ENCODE measurements at places on chromosomes 5 and 9.

DNA sequence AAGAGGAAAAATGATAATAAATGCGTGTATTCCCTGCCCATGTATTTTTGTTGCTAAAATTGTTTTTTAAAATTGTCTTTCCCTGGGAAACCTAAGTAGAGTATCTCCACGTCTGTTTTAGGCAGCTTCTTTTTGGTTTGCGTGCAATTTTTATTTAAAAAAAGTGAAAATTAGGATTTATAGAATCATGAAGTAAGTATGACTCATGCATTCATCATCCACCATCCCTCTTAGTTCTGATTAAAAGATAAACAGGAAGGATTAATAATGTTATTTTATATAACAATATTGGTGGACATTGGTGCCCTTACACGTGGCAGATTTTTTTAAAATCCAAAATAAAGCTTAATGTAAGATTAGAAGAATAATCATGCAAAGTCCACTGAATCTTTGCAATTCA lies 358.7 kb downstream of the MED10 start:
- DNase-seq: no peak

- no peak for DNase-seq
These were observed 17.6 kb upstream of the UNC5A start for GRCh38 chr5:176792655-176793342.

- no peak for DNase-seq
These were observed 17.9 kb downstream of the ANKH start for GRCh38 chr5:14853685-14854084.

GRCh38 chr5:15003511-15003920 lies 131.9 kb upstream of the ANKH start:
- peak; percentile 56 for DNase-seq

DNA sequence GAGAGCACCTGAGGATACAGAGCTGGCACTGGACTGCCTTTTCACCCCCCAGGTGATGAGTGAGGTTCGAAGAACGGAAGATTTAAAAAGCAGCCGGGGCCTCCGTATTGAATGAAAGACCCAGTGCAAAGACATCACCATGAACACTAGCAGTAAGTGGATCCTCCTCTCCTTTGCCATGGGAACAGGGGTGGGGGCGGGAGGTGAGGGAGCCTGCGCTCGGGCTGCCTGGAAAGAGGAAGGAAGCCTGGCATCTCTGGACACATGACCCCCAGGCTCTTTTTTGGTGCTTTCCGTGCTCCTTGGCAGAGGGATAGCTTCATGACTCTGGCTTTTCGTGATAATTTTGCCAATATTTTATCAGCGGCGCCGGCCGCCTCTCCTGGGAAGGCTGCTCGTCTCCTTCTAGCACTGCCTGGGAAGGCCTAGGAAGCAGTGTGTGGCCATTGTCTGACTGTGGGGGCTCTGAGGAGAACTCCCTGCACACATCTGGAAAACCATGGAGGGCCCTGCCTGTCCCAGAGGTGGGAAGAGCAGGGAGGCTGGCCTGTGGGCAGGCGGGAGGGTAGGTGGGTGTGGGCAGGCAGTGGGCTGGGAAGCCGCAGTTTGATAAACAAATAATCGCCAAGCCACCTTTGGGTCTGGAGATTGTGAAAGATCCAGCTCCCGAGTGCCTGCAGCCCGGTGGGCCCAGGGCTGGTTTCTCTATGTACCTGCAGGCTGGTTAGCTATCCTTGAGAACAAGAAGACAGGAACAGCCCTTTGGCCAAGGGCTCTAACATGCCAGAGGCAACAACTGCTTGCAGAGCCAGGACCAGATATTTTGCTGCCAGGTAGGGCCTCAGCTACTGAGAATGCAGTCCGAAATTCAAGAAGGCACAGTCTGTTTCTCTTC lies 911 bp downstream of the ABLIM3 start:
- peak; percentile 20 for DNase-seq

DNA sequence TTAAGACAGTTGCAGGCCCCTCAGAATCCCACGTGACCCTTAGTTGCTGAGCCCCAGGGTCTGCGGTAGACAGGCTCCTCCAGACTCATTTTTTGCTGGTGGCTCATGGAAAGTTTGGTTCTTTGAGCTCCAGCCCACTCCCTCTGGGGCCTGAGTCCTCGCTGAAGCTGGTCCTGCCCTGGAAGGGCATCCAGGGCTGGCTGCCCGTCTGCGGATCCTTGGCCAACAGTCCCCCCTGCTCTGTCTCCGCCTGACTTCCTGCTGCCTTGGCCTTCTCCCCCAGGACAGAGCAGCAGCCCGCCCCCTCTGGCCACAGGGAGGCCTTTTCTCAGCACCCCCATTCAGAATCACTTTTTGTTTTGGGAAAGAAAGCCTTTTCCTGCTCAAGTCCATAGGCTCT lies 24.4 kb downstream of the SLC6A7 start:
- DNase-seq: no peak

- no peak for DNase-seq
These were observed 19.2 kb downstream of the KCTD16 start for GRCh38 chr5:144189800-144190429.

DNA sequence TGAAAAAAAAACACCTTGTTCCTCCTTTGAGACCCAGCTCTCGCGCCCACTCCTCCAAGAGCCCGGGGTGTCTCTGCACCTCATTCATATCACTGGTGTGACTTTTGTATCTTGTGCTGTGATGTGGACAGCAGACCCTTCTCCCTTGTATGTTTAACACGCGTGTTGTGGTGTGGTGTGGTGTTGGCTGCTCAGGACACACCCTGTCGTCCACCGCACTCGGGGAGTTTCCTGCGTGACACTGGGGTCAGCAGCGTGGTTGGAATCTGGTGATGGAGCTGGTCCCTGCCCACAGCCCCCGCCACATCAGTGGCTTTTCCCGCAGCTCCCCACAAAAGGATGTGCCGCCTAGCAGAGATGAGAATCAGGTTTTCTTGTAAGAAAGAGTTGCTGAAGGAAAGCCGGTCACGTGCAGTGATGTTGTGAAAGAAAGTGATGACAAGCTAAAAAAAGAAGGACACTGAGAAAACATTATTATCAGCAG lies 61.5 kb downstream of the TENT4A start:
- no peak for DNase-seq

GRCh38 chr5:1140171-1140817 lies 28.4 kb upstream of the SLC12A7 start:
- peak; percentile 90 for DNase-seq

GRCh38 chr5:82597437-82597836 lies 319.3 kb upstream of the RPS23 start:
- no peak for DNase-seq

GRCh38 chr9:6911901-6912638 lies 154.3 kb downstream of the KDM4C start:
- no peak for DNase-seq

DNA sequence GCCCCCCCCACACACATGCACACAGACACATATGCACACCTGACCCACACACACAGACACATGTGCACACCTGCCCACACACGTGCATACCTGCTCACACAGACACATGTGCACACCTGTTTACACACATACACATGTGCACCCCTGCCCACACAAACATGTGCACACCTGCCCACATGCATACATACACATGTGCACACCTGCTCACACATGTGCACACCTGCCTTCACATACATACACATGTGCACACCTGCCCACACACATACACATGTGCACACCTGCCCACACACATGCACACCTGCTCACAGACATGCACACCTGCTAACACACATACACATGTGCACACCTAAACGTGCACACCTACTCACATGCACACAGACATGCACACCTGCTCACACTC lies 147.0 kb upstream of the FOXD4L5 start:
- DNase-seq: no peak

DNA sequence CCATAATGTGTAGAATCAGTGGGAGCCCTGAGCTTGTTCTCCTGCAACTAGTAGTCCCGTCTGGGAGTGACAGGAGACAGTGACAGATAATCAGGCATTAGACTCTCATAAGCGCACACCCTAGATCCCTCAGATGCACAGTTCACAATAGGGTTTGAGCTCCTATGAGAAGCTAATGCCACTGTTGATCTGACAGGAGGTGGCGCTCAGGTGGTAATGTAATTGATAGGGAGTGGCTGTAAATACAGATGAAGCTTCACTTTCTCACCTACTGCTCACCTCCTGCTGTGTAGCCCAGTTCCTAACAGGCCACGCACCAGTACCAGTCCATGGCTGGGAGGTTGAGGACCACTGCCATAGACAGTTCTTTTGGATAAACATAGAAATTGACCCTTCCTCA lies 188.7 kb downstream of the ROR2 start:
- DNase-seq: no peak

- no peak for DNase-seq
These were observed 724.3 kb downstream of the PRELID2 start for GRCh38 chr5:145110834-145111233.

GRCh38 chr5:88734983-88735382 lies 148.0 kb downstream of the MEF2C start:
- DNase-seq: no peak

Measured in body of pancreas (tissue), 4 donors.